IMR-90 (cell line): ENCODE measurements at places on chromosomes 6 and 20. TPM values are rescaled to one million over a fixed set of nuclear protein-coding genes. Genes with fewer than 3 reads are reported as not detected.

DNA sequence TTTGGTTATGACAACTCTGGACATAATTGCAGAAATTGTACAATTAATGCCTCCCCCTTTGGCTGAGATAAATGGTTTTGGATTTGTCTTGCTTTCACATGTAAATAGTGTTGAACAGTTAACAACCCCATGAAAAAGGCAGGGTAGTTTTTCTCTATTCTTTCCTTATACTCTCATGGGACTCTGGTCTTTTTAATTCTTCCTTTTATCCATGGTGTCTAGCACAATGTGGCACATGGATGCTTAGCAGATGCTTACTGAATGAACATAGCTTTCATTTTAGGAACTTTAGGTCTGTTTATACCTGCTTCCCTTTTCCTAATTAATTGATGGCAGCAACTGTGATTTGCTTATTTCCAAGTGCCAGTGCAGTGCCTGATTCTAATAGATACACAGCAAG, 75.6 kb downstream of the NCOA3 start:
- no peaks in the 10 kb centered on the region for H3K27me3 ChIP-seq
- H3K4me3 ChIP-seq, result no peak overlapping the region
- DNase-seq, result no peak
- H3K36me3 ChIP-seq, result no peaks in the 10 kb centered on the region
- H3K27ac ChIP-seq, result no peak overlapping the region

DNA sequence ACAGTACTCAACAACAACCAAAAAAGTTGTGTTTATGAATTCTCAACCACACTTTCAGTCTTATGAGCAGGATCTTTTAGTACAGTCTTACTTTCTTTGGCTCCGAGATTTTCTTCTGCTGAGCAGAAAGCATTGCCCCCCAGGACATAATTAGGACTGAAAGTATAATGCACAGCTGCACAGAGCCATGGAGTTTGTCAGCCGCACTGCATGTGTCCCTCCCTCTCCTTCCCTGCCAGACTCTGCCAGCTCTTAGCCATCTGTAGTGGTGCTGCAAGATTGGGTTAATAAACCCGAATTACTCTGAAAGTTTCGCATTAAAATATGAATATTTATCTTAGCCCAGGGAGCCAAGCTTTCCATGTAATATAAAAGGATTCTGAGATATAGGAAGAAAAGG, 179.6 kb upstream of the PTCHD4 start:
- no peaks in the 10 kb centered on the region for H3K4me1 ChIP-seq
- no peak overlapping the region for H3K4me3 ChIP-seq
- no peaks in the 10 kb centered on the region for H3K27me3 ChIP-seq
- H3K27ac ChIP-seq, result no peak overlapping the region

GRCh38 chr20:43838703-43839060, 76.0 kb upstream of the TOX2 start:
- no peaks in the 10 kb centered on the region; the same call in 1 of the 2 replicates for H3K27me3 ChIP-seq
- H3K27ac ChIP-seq, result no peak overlapping the region
- H3K36me3 ChIP-seq, result no peaks in the 10 kb centered on the region
- DNase-seq, result no peak

BPIFB4 gene
- not detected in 2 replicates for total RNA-seq

AGER gene
- 0.18 and 0.28 TPM in 2 replicates for total RNA-seq

- H3K4me1 ChIP-seq, result peaks cover 6% of the 10 kb centered on the region
- no peaks in the 10 kb centered on the region for H3K27me3 ChIP-seq
- H3K27ac ChIP-seq, result no peak overlapping the region
- no peaks in the 10 kb centered on the region for H3K36me3 ChIP-seq
- DNase-seq, result no peak
Observed at GRCh38 chr6:128135325-128135724, 234.5 kb upstream of the THEMIS start.

- H3K27me3 ChIP-seq, result no peaks in the 10 kb centered on the region
- no peak overlapping the region for H3K27ac ChIP-seq
- H3K4me3 ChIP-seq, result no peak overlapping the region
- no peak for DNase-seq
- H3K4me1 ChIP-seq, result peaks cover 6% of the 10 kb centered on the region; the same call in 1 of the 2 replicates
Observed at GRCh38 chr6:32976334-32977069, 8.1 kb downstream of the BRD2 start.

DNA sequence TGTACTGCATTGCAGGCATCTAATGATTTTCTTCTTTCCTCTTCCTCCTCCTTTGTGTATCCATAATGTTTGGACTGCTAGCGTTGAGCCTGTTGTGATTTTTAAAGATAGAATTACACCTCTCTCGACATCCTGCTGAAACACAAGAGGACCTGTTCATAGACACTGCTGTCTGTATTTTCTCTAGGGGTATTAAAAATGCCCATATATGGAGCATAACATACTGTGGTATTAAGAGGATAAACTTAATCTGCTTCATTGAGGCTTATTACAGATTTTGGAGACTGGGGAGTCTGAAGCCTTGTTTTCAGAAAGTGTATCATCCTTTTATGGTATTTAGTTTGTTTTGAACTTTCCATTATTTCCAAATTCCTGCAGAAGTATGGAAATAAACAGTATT, 414.3 kb downstream of the CDKAL1 start:
- DNase-seq, result no peak
- peaks cover 7% of the 10 kb centered on the region for H3K4me1 ChIP-seq
- H3K27me3 ChIP-seq, result no peaks in the 10 kb centered on the region
- no peak overlapping the region for H3K4me3 ChIP-seq
- no peak overlapping the region for H3K27ac ChIP-seq

DNA sequence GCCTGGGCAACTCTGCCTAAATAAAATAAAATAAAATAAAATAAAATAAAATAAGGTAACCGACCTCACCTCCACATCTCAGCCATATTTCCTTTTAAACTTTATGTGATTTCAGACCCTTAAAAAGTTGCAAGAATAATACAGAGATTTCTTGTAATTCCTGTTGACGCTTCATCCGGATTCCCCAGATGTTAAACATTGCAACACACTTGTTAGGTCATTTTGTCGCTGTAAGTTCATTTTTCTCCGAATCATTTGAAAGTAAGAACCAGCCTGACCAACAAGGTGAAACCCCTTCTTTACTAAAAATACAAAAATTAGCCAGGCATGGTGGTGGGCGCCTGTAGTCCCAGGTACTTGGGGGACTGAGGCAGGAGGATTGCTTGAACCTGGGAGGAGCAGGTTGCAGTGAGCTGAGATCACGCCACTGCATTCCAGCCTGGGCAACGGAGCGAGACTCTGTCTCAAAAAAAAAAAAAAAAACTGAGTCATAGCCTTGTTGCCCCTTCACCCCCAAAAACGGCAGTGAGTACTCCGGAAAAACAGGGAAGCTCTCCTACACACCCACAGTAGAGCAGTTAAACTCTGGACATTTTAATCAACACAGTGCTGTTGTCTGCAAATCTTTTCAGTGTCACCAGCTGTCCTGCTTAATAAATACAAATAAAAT, 5.9 kb downstream of the PYGB start:
- no peak overlapping the region for H3K27ac ChIP-seq
- H3K27me3 ChIP-seq, result no peaks in the 10 kb centered on the region
- H3K36me3 ChIP-seq, result peaks cover 10% of the 10 kb centered on the region
- peaks cover 14% of the 10 kb centered on the region for H3K4me1 ChIP-seq
- H3K4me3 ChIP-seq, result no peak overlapping the region
